ENCODE measurements at places on chromosomes 12 and 14.

DNA sequence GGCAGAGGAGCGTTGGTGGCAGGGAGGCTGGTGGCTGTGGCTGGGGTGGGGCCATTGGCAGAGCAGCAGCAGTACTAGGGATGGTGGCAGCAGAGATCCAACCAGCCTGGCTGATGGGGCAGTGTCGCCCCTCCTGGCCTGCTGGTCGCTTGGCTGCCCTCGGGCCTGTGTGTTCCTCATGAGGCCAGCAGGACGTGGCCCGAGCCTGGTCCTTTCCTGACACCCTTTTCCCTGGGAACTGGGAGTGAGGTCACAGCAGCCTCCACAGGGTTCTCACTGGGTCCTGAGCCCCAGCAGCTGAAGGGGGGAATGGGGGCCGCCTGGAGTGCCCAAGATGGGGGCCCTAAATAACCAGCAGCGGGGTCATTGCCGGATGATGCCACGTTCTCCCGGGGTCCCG lies 46.1 kb downstream of the KIF26A start:
- DNase-seq, result no peak

- DNase-seq, result peak; percentile 46
Observed at GRCh38 chr12:131096681-131097181, 143.0 kb downstream of the ADGRD1 start.

DNA sequence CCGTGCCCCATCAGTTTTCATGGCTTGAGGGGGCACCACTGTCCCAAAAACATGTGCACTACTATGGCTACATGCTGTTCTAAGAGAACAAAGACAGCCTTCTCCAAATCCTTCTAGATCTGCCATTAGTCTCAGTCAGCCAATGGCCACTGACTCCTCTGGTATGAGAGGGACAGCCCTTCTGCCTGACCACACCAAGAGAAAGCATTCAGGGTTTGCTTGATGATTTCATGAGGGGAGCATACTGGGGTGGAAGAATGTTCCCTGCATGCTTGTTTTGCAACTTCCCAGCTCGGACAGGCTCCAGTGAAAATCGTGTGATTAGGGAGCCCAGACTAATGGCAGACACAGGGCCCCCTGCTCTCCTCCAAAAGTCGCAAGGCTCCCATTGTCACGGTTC lies 199.6 kb upstream of the ALG10B start:
- no peak for DNase-seq

DNA sequence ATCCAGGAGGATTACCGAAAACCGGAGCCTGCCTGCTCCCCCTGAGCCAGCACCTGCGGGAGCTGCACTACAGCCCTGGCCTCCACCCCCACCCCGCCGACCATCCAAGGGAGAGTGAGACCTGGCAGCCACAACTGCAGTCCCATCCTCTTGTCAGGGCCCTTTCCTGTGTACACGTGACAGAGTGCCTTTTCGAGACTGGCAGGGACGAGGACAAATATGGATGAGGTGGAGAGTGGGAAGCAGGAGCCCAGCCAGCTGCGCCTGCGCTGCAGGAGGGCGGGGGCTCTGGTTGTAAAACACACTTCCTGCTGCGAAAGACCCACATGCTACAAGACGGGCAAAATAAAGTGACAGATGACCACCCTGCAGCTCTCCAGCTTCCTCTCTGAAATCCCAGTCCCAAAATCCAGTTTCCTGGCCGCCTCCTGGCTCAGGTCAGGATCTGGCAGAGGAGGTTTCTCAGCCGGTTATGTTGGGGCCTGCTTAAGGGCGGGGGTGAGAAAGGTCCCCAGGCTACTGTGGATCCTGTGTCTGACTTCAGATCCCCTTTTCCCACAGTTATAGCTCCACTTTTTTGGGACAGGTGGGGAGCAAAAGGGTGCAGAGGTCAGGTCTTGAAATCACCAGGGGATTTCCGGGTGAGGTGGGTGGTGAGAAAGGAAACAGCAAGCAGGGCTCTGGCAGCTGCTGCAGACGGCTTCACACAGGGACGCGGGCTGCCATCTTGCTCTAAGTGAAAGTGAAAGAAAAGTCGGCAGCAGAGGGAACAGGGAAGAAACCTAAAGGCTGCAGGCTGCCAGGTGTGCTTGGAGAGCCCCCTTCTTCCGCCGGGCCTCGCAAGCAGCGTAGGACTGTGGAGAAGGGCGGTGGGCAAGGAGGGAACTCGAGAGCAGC lies at the start of gene TAPBPL:
TSS of gene TAPBPL (plus strand) at position 695 of the 897 bp plus-strand sequence. CDS start 207 bp downstream, outside the sequence.
- peak; percentile 87 for DNase-seq

GRCh38 chr12:12481631-12482030 lies 81.0 kb downstream of the DUSP16 start:
- DNase-seq, result no peak

DNA sequence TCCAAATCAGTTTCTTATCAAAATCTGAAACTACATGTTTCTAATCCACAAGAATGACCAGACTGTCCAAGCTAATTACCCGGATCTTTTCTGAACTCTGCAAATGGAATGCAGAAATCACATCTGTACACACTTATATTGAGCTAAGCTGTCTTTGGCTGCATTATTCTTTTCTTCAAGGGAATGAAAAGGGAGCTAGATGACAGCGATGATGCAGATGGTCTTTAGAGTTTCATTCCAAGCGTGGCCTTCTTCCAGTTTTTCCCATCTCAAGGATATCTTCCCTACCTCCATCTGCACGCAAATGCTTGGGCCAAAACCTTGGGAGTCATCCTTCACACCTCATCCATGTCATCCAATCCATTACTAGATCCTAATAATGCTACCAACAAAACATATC lies 12.6 kb downstream of the KCNH5 start:
- no peak for DNase-seq

DNA sequence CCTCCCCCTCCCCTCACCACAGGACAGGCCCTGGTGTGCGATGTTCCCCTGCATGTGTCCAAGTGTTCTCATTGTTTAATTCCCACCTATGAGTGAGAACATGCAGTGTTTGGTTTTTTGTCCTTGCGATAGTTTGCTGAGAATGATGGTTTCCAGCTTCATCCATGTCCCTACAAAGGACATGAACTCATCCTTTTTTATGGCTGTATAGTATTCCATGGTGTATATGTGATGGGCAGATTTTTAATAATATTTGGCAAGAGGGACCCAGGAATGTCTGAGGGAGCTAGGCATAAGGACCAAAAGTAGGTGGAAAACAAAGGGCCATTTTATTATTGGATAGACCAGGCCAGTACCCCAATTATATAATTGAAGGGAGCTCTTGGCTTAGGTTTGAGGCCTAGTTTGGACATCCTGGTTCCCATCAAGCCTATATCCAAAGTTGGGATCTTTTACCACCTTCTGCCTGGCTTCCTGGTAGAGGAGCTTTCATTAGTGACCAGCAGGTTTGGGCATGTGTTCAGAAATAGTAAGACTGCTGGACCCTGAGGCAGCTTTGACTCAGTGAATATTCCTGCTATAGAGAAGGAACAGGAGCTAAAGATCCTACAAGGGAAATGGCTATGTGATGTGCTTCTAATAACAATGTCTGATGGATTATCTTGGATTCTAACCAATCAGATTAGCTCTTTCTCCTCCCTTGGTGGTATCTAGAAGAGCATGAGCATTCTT lies 76.0 kb downstream of the CAND1 start:
- no peak for DNase-seq

- DNase-seq, result peak; percentile 72
Observed at GRCh38 chr12:62668782-62669181, 202.2 kb downstream of the MON2 start.

GRCh38 chr14:100536121-100536510 lies 51.1 kb downstream of the BEGAIN start:
- DNase-seq, result no peak

GRCh38 chr14:99916091-99916383 lies 122.8 kb downstream of the EML1 start:
- no peak for DNase-seq

DNA sequence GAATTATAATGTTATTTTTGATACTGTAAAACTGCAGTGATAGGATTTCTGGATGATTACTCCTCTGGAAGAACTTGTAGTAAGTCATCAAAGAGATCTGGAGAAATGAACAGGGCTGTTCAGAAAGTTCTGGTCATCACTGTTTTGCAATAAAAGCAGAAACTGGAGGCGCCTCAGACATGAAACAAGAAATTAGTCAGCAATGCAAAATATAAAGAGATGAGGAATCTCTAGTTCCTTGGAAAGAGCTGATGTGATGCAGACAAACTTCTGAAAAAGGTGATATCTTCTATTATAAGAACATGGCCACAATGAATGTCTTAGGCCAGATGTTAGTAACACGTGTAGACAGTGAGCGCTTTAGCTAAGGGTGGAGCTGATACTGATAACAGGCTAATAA lies 9.5 kb downstream of the ACIN1 start:
- no peak for DNase-seq

GRCh38 chr14:28751467-28752058 lies 15.0 kb upstream of the FOXG1 start:
- peak; percentile 80 for DNase-seq

DNA sequence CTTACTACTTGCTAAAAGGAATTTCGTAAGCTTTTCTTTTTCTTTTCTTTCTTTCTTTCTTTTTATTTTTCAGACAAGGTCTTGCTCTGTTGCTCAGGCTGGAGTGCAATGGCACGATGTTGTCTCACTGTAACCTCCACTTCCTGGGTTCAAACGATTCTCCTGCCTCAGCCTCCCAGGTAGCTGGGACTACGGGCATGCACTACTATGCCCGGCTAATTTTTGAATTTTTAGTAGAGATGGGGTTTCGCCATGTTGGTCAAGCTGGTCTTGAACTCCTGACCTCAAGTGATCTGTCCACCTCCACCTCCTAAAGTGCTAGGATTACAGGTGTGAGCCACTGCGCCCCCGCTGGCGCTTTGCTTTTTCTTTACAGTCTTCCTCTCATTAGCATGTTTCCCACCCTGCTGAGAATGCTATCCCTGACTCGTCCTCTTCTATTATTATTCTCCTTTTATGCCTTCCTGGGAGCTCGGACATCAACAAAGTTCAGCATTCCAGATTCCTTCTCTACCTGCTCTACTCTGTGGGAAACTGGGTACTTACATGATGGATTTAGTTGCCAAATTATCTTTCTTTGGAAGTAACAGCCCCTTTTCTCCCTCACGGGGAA lies 3.1 kb downstream of the MTHFD1 start:
- DNase-seq, result peak; percentile 53

- no peak for DNase-seq
Observed at GRCh38 chr14:54686871-54687749, 120.2 kb downstream of the SAMD4A start.

- no peak for DNase-seq
Observed at GRCh38 chr14:88829188-88829587, 4.7 kb downstream of the TTC8 start.

GRCh38 chr12:52710730-52711129 lies 7.4 kb upstream of the KRT77 start:
- DNase-seq, result no peak

GRCh38 chr12:26867080-26867479 lies 34.1 kb upstream of the ITPR2 start:
- no peak for DNase-seq

GRCh38 chr12:3704512-3705353 lies 48.2 kb downstream of the CRACR2A start:
- peak; percentile 18 for DNase-seq

GRCh38 chr12:57008178-57008577 lies 1.8 kb upstream of the ZBTB39 start:
- DNase-seq, result no peak

DNA sequence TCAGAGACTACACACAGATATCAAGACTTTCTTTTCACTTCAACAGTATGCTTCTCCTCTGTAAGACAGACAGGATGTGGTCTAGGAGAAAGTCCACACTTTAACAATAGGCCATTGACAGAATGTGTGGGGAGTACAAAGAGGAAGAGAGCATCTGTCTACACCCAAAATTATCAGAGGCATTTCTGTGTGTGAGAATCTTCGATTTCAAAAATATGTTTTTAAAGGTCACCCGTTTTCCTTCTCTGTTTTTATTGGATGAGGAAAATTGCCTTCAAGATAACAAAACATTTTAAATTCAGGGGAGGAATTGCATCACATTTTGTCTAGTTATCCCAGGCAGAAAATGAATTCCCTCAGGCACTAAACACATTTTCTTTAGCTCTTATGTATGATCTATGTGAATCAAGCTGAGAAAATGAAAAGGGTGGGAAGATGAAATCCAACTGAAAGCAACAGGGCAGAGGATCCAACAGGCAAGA lies 16.4 kb downstream of the NAV3 start:
- no peak for DNase-seq

DNA sequence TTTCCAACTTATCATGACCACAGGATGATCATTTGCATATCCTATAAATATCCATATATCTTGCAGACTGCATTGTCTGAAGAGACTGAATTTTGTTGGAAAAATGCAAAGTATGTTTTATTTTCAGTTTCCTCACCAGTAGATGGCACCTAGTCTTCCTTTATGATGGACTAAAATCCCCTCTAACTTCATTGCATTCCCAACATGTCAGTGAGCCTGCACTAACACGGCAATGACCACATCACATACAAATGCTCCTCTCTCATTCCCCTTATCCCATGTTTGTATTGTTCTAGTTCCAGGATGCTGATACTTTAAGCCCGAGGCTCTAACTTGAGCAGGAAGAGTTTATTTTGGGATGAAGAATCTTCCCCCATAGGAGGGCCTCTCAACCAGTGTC lies 24.7 kb upstream of the MYBPC1 start:
- DNase-seq, result no peak

- no peak for DNase-seq
Observed at GRCh38 chr12:96522690-96523089, 33.3 kb downstream of the CFAP54 start.

DNA sequence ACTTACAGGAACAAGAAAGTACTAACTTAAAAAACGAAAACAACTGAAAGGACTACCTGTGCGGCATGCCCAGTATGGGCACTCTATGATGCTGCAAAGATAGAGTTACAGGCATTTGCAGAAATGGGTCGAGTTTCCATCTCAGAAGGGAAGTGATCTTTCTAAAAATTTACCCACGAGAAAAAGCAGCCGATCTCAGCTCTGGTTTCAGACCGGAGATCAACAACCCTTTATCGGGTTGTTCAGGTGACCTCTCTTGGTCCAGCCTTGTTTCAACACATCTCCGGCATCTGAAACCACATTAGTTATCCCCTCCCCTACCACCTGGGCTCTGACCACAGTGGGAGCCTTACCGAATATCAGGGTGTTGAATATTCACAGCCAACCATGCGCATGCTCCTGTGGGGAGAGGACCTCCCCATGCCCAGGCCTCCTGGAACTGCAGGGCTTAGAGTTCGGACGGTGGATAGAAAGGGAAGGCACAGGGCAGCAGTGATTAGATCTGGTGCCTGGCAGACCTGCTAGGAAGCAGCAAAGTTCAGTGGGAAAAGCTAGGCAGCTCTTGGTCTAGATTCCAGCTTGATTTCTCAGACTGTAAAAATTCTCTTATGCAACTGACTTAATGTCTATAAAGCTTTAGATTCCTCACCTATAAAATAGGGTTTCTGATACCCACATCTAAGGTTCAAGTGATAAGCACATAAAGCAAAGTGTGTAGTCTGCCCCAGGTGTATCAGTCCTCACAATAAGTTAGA lies 906.0 kb downstream of the VRK1 start:
- no peak for DNase-seq

- no peak for DNase-seq
Observed at GRCh38 chr12:22709292-22709691, 84.3 kb downstream of the ETNK1 start.

DNA sequence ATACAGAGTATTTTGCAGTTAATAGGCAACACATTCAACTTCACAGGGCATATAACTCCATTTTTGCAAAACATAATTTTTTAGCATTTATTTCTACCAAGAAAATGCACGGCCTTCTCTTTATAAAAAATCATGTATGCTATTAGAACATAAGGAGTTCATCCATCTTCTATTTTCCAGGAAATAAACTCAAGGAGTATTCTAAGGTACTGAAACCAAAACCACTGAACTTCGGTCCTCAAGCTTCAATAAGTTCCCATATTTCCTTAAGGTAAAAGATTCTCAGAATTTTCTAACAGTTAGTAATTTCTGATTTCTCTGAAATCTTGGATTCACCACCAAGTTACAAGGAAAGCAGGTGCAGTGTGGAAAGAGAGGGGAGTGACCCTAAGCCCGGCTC lies 113.3 kb upstream of the DIO2 start:
- no peak for DNase-seq
